ENCODE measurements at places on chromosomes 6 and 20.
A peak's percentile ranks its signal among the peaks of the same experiment; 100 is the strongest.

GRCh38 chr20:14288341-14289330 is 48.8 kb downstream of the FLRT3 start:
- DNase-seq = no peak

- DNase-seq = no peak
Measured at GRCh38 chr6:28139860-28140543, 1.7 kb upstream of the ZKSCAN8 start.

DNA sequence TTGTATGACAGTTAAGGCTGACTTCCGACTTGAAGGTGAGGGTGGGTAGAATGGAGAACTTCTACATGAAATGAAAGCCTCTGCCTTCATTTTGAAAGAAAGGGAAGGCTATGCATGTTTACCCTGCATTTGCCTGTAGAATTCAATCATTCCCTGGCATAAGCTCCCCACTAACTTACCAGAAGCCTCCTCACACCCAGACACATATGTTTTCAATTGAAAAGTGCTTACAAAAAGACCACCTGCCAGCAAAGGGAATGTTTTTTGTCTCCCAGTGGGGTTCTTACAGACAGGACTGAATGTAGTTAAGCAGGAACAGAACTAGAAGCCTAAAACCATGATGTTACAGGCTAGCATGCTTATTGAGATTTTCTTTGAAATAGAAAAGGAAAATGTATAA is 392.1 kb upstream of the HSF2 start:
- no peak for DNase-seq

DNA sequence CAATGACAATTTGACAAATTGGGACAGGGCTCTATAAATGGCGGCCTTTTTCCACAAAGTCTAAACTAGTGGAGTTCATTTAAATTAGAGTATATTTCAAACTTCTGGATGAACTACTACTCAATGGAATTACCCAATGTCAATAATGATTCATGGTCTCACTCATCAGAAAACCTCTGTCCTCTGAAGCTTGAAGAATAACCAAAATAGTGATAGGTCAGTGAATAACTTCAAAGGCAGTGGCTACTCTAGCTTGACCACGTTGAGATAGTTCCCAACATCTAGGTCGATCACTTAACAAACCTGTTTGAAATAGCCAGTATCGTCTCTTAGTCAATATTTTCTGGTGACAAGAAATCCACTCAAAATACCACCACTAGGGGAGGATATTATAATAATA is 197.6 kb downstream of the HDGFL1 start:
- DNase-seq = no peak

DNA sequence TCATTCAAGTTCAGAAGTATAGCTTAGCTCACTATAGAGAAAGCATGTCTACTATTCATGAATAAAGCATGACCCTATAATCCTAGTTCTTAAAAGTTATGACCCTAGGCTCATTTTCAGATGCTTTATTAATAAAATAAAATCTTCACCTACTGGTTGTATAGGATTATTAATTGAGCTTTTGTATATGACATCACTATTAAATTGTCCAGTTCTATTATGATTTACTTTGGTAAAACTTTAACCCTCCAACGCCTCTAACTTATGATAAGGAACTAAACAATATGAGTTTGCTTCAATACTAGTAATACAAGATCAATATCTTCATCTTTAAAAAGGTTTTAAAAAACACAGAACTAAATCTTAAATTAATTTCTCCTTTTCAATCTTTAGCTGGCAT is 263.4 kb upstream of the THEMIS start:
- no peak for DNase-seq

DNA sequence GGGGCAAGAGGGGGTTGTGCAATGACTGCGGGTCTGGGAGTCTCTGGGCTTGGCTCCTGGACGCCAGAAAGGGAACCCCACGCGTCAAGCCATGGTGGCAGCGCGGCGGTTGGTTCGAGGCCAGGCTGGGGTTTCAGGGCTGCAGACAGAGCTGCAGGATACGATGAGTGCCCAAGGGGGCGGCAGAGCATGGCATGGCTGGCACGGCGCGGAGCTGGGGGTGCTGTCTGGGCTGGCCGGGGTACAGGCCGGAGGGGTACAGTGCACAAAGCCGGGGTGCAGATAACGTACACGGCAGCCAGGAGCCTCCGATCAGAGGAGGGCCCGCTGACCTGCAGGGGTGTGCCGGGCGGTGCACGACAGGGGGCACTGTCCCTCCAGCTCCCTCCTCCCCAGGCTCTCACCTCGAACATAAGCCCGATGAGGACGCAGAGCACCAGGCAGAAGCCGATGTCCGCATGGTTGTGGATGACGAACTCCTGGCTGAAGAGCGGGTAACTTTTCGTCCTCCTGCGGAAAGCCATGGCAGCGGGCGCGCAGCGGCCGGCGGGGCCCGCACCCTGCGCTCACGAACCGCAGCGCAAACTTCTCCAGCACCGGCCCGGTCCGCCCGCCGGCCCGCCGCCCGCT is 353 bp downstream of the TRAM2 start:
- DNase-seq = peak; percentile 39

GRCh38 chr6:14849185-14849584 is 396.7 kb upstream of the JARID2 start:
- DNase-seq = no peak

GRCh38 chr6:40353197-40353966 is 233.8 kb downstream of the LRFN2 start:
- no peak for DNase-seq

- no peak for DNase-seq
Measured at GRCh38 chr6:23087471-23087870, 518.1 kb downstream of the HDGFL1 start.

DNA sequence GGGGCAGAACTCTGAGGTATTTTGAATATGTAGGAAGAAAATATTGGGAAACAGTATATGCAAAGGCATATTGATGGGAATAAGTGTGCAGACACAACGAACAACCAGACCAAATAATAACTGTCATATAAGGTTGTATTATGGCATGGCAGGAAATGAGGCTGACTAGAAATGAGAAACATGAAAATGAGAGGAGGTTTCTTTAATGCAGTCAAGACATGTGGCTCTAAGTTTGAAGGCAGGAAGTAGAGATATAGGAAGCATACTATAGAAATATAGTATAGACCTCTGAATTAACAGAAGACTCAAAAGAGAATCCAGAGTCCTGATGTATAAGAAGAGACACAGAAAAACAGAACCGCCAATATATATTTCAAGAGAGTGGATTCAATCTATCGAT is 459.7 kb upstream of the PTCHD4 start:
- no peak for DNase-seq

DNA sequence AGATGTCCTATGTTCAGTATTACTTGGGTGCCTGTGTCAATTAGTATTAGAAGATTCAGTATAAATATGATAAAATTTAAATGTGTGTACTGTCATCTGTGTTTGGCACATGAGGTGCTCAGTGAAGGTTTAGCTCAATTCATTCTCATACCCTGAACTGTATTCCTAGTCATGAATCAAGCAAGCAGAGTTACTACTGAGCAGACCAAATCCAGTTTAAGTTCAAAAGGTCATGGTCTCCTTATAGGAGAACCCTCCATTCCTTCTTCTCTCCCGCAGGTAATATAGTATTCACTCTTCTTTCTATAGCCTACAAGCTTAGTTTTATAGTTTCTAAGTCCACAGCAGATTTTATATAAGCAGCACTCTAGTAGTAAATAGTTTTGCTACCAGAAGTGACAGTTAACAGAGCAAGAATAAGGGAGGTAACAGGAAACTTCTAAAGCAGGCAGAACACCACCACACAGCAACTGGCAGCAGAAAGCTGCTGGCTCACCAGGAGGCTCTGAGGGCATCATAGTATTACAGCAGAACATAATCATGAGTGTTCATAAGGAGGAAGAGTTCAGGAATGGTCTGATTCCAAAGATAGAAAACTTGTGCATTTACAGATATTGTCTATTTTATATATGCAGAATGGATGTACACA is 133.2 kb downstream of the SLC16A10 start:
- DNase-seq = no peak

DNA sequence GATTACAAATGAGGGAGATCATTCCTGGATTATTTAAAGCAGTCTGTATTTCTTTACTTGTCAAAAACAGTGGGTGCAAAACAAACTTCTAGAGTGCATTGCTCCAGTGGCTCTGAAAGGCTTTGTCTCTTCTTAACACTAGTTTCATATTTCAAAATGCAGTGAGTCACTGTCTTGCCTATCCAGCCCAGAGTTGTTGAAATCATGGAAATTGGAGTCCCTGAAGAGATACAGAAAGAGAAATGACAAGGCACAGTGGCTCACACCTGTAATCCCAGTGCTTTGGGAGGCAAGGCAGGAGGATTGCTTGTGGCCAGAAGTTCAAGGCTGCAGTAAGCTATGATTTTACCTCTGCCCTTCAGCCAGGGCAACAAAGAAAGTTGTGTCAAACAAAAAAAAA is 11.3 kb downstream of the SLC2A12 start:
- DNase-seq = no peak

DNA sequence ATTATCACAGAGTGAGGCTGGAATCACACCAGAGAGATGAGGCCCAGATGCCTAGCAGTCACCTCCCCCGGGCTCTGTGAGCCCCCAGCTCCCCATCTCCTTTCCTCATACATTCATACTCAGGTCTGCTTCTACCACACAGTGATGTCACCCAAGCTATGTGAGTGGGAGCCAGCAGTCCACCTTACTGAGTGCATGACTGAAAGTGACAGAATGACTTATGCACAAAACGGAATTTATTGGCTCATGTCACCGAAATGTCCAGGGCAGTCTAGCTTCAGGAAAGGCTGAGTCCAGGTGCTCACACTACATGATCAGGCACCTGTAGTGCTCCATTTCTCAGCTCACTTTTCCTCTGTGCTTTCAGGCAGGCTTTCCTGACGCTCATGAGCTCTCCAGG is 36.7 kb upstream of the CCN6 start:
- no peak for DNase-seq

DNA sequence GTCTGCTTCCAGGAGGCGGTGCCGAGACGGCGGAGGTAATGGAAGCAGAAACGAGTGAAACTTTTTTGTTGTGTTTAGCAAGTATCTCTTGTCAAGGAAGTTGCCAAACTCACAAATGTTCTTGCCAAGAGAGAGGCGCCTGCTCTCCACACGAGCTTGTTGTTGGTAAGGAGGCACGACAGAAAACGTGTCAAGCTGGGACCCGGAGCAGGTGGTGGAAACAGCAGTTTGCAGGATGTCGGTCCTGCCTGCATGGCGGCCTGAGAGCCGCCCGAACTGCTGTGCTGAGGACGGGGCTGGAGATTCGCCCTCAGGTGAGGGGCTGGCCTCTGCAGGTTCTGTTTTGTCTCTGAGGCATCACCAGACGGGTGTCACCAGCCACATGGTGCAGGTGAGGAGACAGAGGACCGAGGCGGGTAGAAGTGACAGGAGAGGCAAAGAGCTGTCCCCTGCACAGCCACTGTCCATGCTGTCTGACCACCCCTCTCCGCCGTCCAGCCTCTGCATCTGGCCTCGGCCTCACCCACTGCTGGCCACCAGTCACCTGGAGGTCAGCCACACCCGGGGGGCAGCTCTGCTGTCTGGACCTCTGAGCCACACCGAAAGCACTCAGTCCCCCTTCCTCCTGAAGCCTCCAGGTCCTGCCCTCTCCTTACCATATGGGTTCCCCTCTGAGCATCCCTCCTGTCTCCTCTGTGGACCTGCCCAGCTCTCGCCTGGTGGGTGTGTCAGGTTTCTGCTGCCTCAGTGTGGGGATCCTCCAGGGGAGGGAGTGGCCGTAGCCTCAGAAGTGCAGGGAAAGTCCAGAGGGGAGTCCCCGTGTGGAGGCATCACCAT is 261.5 kb downstream of the TAF4 start:
- no peak for DNase-seq

- no peak for DNase-seq
Measured at GRCh38 chr6:56714982-56715456, 72.3 kb upstream of the DST start.

DNA sequence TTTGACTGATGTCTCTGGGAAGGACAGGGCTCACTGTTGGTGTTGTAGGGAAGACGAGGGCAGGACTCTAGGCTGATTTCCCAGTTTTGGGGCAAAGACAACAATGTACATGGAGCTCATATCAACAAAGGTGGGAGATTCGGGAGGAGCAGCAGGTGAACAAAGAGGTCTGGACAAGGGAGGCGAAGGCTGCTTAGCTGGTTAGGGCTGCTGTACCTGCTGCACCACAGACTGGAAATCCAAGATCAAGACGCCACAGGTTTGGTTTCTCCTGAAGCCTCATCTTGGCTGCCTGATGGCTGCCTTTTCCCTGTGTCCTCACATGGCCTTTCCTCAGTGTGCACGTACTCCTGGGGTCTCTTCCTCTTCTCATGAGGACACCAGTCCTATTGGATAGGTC is 287.2 kb downstream of the FOXC1 start:
- no peak for DNase-seq

- DNase-seq = no peak
Measured at GRCh38 chr6:150908901-150909300, 43.4 kb downstream of the MTHFD1L start.

DNA sequence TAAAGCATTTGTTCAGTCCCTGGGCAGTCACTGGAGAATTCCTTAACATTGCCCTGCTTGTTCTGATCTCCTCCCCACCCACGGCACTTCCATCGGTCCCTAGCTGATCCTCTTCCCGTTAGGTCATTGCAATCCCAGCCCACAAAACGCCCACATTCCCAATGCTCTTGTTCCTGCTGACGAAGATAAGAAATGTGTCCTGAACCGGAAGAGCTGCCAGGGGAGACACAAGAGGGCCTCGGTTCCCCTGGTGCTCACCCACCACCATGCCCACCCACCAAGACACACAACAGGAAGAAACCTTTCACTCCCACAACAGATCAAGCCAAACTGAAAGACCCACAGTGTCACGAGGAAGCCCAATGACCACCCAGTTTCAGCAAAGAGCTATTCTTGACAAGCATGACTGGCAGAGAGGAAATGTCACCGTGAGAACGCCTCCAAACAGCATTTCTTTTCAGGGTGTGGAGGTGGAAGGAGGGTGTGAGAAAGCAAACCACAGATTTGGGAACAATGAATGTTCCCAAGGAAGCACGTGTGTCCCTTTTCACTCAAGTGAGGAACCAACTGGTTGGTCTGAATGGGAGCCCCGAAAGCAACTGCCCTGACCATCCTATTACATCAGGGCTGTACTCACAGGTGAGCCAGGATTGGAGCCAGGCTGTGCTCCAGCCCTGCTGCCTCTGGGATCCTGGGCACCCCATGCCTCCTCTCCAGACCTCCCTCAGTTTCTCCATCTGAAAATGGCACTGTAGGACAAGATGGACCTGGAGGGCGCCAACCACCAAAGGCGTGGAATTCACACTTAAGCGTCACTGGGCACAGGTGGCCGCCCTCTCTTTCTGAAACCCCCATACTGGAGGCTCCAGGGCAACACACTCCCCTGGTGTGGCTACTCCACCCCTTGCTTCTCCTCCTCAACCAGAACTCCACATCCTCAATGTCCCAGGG is 97.5 kb downstream of the ZMYND8 start:
- no peak for DNase-seq

DNA sequence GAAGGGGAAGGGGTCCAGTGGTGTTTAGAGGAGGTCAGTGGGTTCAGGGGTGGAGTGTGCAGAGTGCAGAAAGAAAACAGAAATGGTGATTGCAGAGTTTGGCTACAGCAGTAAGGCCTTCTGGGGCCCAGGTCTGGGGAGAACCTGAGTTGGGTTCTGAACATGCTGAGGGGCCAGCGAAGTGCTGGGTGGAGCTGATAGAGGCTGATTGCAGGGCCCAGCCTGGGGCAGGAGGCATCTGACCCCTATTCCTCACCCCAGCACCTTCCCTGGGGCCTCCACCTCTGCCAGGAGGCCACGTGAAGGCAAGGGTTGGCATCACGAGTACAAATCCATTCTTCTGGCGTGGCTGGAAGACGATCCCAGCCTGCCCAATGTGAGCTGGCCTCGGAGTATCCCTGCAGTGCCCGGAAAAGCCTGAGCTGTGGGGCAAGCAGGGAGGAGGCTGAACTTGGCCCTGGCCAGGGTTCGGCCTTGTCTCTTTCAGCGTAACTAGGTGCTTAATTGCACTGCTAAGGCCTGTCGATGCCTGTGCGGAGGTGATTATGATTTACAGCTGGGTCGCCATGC is 35.3 kb downstream of the VSTM2L start:
- DNase-seq = no peak

Data from activated T-helper 1 cell treated with anti-CD3 and anti-CD28 coated beads, Interleukin-2, amount 50 U/mL, for 16 hours (primary cell).